Spinal cord (tissue), 10 donors: ENCODE measurements at places on chromosomes 6 and 20. TPM values are rescaled to one million over a fixed set of nuclear protein-coding genes. Genes with fewer than 3 reads are reported as not detected.

The ZNF391 gene
- 6.3 TPM for total RNA-seq

DNA sequence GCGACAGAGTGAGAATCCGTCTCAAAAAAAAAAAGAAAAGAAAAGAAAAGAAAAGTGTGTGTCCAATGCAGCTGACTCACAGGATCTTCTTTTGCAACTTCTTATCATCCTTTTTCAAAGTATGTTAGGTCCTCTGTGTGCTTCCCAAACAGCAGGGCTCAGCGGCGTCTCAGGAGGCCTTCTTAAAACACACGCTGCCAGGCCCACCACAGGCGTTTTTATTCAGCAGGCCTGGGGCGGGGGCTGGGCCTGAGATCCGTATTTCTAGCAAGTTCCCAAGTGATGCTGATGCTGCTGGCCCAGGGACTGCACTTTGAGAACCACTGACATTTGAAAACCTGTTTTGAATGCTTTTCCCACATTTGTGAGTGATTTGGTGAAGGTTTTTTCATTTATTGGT is 57.1 kb downstream of the PSMG4 start:
- DNase-seq, result no peak

- no peak for DNase-seq
Observed at GRCh38 chr6:3303795-3304411, 45.2 kb downstream of the PSMG4 start.

GRCh38 chr6:165245287-165245686 is 64.1 kb downstream of the C6orf118 start:
- DNase-seq, result no peak

The VWA7 gene
- 2.9 TPM for total RNA-seq

- no peak for DNase-seq
Observed at GRCh38 chr20:54514028-54514607, 38.7 kb downstream of the DOK5 start.
